Activated CD4-positive, alpha-beta T cell treated with anti-CD3 and anti-CD28 coated beads, Interleukin-2, amount 50 U/mL, for 24 hours (primary cell): ENCODE measurements at places on chromosomes 16 and 17.

- no peak for DNase-seq
These were observed 15.4 kb upstream of the HELZ start for GRCh38 chr17:67260170-67260987.

GRCh38 chr16:4194661-4195060, 47.2 kb downstream of the SRL start:
- DNase-seq: no peak

DNA sequence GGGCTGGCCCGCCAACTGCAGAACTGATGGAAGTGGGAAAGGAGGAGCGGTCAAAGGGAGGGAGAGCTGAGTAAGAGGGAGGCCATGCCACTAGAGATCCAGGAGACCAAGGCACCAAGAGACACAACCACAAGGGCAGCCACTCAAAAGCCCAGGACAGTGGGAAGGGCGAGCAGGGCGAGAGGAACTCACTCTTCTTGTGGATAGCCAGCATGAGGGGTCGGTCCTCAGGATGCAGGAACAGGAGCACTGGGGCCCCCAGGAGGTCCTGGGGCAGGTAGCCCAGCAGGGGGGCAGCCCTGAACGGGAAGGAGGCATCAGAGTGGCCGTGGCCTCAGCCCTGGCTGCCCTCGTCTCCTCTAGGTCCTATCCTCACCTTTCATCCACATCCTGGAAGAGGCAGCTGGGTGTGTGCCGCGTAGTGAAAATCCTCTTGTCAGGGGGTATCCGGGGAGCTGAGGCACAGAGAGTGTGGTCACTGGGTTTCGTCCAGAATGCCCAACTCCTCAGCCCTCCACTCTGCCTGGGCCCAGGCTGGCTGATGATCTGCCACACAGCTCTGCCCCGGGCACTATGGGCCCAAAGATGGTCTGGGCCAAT, 4.3 kb downstream of the PER1 start:
- no peak for DNase-seq

- DNase-seq: no peak
These were observed 3.5 kb upstream of the UBALD2 start for GRCh38 chr17:76261421-76262215.

DNA sequence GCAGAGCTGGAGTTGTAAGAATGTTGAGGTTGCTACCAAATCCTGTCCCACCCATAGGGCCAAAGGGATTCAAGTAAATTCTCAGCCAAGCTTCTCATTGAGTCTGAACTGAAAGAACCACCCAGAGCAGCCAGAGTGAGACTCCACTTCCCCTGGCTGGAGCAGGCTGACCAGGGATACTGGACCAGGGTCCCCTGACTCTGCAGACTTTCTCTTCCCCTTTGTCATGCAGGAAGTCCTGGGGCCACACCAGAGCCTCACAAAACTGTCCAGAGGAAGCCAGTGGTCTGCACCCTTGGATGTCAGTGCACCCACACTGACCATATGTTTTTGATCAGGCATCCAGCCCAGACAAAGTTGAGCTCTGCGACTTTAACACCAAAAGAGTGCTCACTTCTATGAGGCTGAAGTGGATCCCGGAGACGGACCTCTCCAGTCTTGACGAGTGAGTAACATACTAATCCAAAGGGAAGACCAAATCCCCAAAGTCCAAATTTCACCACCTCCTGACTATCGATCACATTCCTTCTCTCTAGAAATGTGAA, 4.1 kb downstream of the NXN start:
- DNase-seq: no peak

DNA sequence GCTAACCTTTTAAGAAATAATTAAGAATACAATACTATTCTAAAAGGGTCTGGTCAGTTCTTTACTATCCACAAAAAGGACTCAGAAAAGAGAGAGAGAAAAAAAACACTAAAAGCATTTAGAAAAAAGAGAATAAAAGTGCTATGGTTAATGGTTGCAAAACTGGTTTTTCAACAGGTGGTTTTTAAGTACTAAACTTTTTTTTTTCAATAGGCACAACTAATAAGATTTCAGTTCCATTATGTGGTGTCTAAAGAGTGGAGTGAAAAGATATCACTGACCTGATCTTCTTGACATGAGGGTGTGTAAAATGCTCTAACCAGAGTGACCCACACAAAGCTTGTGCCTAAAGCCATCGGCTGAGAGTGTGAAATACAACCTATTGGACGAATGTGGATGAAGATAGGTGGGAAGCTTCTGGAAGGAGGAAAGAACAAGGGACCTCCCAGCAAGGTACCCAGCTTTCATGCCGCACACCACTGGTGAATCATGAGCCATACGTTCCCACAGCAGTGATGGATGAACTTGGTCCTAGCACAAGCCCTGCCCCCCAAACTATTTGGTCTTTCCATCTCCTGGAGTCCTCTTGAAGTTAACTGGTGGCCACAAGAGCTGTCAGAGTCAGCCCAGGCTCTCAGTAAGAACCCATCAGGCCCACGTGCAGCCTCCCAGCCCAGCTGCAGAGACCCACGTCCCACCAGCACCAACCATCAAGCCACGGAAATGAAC, 103.0 kb downstream of the ZFHX3 start:
- no peak for DNase-seq

DNA sequence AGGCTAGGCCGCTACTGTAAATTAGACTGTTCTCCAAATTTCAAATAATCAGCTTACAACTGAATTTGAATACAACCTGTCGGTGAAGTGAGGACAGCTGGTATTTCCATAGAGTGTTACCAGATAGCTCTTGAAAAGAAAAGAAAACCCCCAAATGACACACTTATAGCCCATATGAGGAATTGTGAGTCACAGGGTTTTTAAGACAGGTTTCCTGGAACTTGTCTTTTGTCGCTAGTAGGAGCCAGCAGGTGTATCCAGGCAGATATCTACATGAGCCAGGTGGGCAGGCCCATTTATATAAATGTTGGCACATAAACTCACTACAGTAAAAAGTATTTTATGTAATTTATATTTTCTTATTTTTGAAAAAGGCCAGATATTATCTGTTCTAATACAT, 24.0 kb downstream of the TNRC6A start:
- DNase-seq: no peak

GRCh38 chr17:28925912-28926365, 23.1 kb upstream of the DHRS13 start:
- no peak for DNase-seq

GRCh38 chr16:3841729-3842508, 38.6 kb downstream of the CREBBP start:
- DNase-seq: no peak

- DNase-seq: no peak
These were observed 28.9 kb upstream of the WSCD1 start for GRCh38 chr17:6041246-6041645.

DNA sequence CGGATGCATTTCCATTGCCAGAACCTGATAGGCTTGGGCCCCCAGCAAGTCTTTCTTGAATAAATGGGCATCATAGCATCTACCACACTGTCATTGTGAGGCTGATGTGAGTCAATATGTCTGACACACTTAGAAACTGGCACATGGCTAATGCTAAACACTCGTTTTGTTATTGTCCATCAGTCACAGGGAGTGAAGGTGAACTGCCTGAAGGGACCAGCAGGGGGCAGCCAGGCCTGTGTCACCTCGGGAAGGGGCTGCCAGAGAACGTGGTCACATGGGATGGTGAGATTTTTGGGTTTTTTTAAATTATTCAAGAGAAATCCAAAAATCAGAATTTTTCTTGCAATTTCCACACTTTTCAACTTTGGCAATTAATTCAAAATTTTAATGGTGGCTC, 831 bp upstream of the RCVRN start:
- DNase-seq: no peak

GRCh38 chr17:41496803-41497484, 7.2 kb upstream of the KRT36 start:
- DNase-seq: peak; percentile 9

GRCh38 chr17:38912221-38912813, 13.1 kb upstream of the LASP1NB start:
- no peak for DNase-seq

- no peak for DNase-seq
These were observed 82.9 kb upstream of the GPRC5B start for GRCh38 chr16:19967561-19967960.

DNA sequence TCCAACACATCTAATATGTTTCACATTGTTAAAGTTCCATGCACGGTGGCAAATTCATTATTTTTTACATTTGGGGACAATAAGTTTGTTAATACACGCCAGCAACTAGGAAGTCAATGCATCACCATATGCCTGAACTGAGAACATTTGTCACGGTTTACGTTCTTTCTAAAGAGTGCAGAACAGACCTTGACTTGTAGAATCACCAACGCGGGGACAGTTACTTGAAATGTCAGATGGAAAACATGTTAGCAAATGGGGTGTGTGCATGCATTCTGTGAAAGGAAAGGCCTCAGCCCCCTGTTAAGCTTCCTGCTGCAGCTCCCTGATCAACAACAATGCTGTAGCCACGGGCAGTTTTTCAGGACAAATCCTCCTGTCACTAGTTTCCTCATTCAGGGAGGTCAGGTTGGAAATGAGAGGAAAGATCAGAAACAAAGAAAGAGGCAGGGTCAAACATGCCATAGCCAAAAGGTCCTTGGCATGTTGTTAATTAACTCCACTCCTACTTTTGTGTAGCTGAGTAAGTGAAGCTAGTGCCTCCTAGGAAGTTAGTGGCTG, 18.4 kb downstream of the SMIM36 start:
- no peak for DNase-seq

DNA sequence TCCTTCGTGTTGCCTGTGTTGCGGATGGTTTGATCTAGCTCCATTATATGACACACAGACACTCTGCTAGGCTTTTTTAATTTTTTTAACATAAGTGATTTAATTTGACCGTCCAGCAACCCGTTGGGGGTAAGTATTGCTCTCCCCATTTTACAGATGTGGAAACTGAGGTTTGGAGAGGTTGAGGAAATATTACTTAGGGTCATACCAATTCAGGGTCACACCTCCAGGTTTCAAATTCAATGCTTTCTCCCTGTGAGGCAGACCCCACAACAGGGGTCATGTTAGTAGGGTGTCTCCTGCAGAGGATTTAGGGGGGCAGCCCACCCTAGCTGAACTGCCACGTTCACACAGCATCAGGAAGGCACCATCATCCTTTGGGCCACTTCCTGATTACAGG, 179.4 kb downstream of the COPRS start:
- DNase-seq: no peak

DNA sequence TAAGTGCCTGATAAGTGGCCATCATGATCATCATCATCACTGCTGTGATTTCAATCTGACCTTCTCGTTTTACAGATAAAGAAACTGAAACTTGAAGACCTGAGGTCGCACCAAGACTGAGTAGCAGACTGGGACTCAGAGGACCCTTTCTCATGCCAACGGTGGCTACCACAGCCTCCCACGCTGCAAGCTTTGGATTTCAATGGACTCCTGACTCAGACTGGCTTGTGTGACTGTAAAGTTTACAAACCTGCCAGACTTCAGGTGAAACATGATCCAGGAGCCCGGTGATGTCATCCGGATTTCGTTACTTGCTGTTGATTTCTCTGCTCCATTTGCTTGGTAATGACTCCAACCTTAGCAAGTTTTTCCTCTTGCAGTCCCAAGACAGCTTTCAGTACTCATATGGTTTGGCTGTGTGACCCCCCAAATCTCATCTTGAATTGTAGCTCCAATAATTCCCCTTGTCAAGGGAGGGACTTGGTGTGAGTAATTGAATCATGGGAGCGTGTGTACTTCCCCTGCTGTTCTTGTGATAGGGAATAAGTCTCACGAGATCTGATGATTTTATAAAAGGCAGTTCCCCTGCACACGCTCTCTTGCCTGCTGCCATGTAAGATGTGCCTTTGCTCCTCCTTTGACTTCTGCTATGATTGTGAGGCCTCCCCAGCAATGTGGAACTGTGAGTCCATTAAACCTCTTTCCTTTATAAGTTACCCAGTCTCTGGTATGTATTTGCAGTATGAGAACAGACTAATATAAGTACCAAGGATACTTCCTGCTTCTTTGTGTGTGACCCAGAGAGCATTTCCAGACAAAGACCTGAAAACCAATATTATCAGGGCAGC, 26.7 kb upstream of the IRX6 start:
- no peak for DNase-seq

GRCh38 chr16:14043278-14043677, 27.8 kb upstream of the MRTFB start:
- DNase-seq: no peak

GRCh38 chr16:85952811-85953210, 53.8 kb downstream of the IRF8 start:
- DNase-seq: no peak

DNA sequence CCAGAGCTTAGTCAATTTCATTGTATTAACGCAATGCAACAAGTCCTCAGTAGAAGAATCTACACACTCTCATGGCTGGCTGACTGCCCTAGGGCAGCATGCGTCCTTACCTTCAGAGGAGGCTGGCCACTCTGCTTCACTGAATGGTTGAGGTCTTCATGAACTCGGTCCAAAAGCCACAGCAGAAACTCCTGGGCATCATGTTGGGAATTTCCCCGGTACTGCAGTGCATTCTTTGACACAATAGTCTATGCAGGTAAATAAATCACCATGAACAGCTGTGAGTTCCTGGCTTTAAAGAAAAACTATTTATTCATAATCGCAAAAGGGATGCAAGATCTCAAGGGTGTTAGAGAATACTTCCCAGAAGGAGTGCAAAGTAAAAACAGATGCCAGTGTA, 41.3 kb downstream of the USP31 start:
- no peak for DNase-seq
